ENCODE measurements at places on chromosomes 2 and 18. TPM values are rescaled to one million over a fixed set of nuclear protein-coding genes. Genes with fewer than 3 reads are reported as not detected.

The LRRC30 gene
- total RNA-seq = not detected

The TMEM163 gene
- total RNA-seq = not detected

The CFAP221 gene
- not detected for total RNA-seq

The LYPD6 gene
- total RNA-seq = 0.07 TPM

The UGT1A3 gene
- total RNA-seq = not detected

The ASAP2 gene
- 55.5 TPM for total RNA-seq

The TCF4 gene
- total RNA-seq = 1.5 TPM
